Endothelial cell of umbilical vein (primary cell): ENCODE measurements at places on chromosomes 12 and 14.

- H3K4me3 ChIP-seq = no peak overlapping the region
- no peaks in the 10 kb centered on the region for H3K27me3 ChIP-seq
- DNase-seq = no peak
- H3K4me1 ChIP-seq = no peaks in the 10 kb centered on the region
- no peak overlapping the region for H3K27ac ChIP-seq
These were observed 145.9 kb downstream of the PDZRN4 start for GRCh38 chr12:41333974-41334373.

DNA sequence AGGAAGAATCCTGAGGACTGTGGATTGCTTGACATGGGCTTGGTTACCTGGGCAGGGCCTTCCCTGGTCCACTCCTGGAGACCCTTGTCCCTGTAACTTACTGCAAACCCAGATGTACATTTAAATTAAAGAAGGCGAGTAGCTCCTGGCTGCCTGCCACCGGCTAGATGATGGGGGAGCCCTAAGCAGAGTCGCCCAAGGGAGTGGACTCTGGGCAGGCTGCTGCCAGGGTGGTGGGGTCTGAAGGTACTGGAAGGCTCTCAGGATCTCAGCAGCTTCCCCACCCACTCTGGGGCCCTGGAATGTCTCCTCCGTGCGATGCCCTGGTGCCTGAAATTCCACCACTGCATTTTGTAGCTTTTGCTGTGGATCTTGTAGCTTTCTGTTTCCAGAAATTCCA, 74.7 kb downstream of the FBXL14 start:
- H3K4me1 ChIP-seq = no peaks in the 10 kb centered on the region
- no peaks in the 10 kb centered on the region for H3K36me3 ChIP-seq
- no peak overlapping the region for H3K27ac ChIP-seq
- H3K27me3 ChIP-seq = peaks cover 26% of the 10 kb centered on the region

GRCh38 chr14:68644101-68644500, 148.8 kb downstream of the ZFP36L1 start:
- no peak overlapping the region for H3K27ac ChIP-seq
- peaks cover under 1% of the 10 kb centered on the region for H3K4me1 ChIP-seq
- H3K4me3 ChIP-seq = no peak overlapping the region

DNA sequence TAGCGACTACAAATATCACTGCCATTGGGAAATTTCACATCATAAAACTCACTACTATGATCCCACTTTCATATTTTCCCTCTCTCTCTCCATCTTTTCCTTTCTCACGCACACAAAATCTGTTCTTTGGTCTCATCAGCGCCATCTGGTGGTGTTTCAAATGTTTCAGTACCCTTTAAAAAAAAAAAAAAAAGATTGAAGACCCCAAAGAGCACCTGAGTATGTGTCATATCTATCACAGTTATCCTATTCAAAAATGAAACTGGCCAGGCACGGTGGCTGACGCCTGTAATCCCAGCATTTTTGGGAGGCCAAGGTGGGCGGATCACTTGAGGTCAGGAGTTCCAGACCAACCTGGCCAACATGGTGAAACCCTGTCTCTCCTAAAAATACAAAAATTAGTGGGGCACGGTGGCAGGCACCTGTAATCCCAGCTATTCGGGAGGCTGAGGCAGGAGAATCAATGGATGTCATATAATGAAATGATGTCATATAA, 72.4 kb downstream of the TTC9 start:
- H3K4me3 ChIP-seq = no peak overlapping the region
- H3K36me3 ChIP-seq = no peaks in the 10 kb centered on the region
- DNase-seq = peak; percentile 67
- peaks cover 14% of the 10 kb centered on the region for H3K27me3 ChIP-seq
- no peaks in the 10 kb centered on the region for H3K4me1 ChIP-seq

DNA sequence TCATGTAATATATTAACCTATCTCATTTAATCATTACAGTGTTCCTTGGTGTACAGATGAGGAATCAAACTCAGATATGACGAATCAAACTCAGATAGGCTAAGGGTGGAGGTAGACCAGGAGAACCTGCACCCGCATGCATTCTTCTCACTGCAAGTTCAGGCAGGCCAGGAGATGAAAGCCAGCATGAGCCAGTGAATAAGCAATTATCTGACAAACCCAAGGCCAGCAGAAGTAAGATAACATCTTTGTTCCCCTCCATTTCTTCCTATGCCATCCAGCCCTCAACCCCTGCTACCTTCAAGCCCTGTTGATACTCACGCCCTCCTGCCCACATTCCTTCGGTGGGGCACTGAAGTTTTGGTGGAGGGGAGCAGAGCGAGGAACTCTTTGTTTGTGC, 152.2 kb downstream of the ETV6 start:
- DNase-seq = no peak
- H3K27ac ChIP-seq = no peak overlapping the region
- H3K4me3 ChIP-seq = no peak overlapping the region
- no peaks in the 10 kb centered on the region for H3K27me3 ChIP-seq

GRCh38 chr12:75955251-75955650, 76.3 kb downstream of the PHLDA1 start:
- no peak overlapping the region for H3K4me3 ChIP-seq
- H3K4me1 ChIP-seq = peaks cover 25% of the 10 kb centered on the region
- H3K27me3 ChIP-seq = no peaks in the 10 kb centered on the region
- no peak for DNase-seq
- H3K27ac ChIP-seq = no peak overlapping the region

DNA sequence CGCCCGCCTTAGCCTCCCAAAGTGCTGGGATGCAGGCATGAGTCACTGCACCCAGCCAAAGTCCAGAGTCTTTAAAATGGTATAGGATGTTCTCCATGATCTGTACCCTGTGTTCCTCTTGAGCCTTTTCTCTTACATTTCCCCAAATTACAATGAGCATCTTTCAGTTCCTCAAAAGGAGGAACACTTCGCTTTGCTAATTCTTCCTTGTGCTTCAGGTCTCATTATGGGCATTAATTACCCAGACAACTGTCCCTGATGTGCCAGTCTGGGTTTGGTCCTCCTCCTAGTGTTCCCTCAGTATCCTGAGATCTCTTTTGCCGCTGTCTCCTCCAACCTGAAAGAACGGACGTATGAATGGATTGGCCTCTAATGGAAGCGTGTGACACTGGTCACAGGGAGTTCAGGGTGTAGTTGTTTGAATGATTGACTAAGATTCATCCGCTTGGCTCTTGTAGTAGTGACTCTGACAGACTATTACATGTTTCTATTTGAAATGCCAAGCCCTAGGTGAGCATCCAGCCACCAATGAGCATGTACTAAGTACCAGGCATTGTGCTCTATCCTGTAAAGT, 8.2 kb downstream of the PRKCH start:
- peaks cover 6% of the 10 kb centered on the region for H3K36me3 ChIP-seq
- no peak overlapping the region for H3K4me3 ChIP-seq
- peaks cover 42% of the 10 kb centered on the region for H3K4me1 ChIP-seq
- H3K27ac ChIP-seq = no peak overlapping the region
- no peaks in the 10 kb centered on the region for H3K27me3 ChIP-seq

- peaks cover 13% of the 10 kb centered on the region for H3K4me1 ChIP-seq
- no peak overlapping the region for H3K4me3 ChIP-seq
- peaks cover 1% of the 10 kb centered on the region for H3K27me3 ChIP-seq
- no peak for DNase-seq
These were observed 28.7 kb downstream of the WNT5B start for GRCh38 chr12:1657688-1658087.

GRCh38 chr12:25424211-25424731, 128.8 kb downstream of the LMNTD1 start:
- no peaks in the 10 kb centered on the region for H3K36me3 ChIP-seq
- no peak for DNase-seq
- H3K27ac ChIP-seq = no peak overlapping the region
- no peaks in the 10 kb centered on the region for H3K27me3 ChIP-seq
- no peaks in the 10 kb centered on the region for H3K4me1 ChIP-seq
- no peak overlapping the region for H3K4me3 ChIP-seq

DNA sequence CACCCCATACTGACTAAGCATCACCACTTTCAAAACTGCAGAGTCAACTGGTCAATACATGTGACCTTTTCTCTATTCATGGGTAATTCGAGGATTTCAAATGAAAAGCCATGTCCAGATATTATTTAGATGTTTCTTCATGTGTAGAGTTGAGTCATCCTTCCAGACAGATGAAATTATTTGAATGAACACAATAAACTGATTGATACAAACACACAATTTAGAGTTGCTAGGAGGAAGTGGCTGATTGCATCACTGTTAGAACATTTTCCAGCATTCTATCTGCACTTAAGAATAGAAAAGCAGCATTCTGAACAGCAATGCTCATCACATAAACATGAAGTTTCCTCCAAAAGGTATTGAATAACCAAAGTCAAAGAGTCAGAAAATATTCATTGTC, 273.5 kb upstream of the SOX5 start:
- H3K4me3 ChIP-seq = no peak overlapping the region
- DNase-seq = peak; percentile 10
- no peaks in the 10 kb centered on the region for H3K36me3 ChIP-seq
- H3K27ac ChIP-seq = no peak overlapping the region
- H3K4me1 ChIP-seq = peaks cover 20% of the 10 kb centered on the region

GRCh38 chr12:65164774-65165173, 4.6 kb upstream of the LEMD3 start:
- no peaks in the 10 kb centered on the region for H3K27me3 ChIP-seq
- no peaks in the 10 kb centered on the region for H3K36me3 ChIP-seq
- no peak overlapping the region for H3K4me3 ChIP-seq
- H3K27ac ChIP-seq = no peak overlapping the region

DNA sequence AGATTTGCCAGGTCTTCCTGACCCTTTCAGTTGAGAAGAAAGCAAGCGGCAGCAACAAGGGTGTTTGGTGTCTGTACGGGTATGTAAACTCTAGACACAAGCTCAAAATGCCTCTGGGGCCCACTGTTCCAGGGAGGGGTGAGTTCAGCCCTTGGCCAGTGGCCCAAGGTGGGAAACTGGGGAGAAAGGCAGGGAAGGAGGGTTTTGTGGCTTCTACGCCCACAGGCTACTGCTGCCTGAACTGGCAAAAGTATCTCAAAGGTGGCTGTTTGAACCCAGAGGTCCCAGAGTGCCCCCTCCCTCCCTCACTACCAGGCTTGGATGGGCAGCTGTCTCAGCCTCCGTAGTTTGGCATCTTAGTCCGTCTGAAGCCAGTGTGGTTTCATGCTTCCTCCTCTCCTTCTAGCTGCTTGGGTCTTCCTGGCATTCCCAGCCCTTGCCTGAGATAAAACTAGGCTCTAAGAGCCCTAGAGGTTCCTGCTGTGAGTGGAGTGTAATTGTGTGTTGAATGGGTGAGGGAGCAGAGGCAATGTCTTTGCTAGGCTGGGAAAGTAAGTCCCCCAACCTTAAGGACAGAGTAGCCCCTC, 5.5 kb downstream of the HOXC5 start:
- no peak for DNase-seq
- H3K27me3 ChIP-seq = peaks cover 78% of the 10 kb centered on the region
- H3K4me1 ChIP-seq = no peaks in the 10 kb centered on the region
- H3K27ac ChIP-seq = no peak overlapping the region

GRCh38 chr12:64808110-64808509, 16.3 kb upstream of the TBC1D30 start:
- H3K36me3 ChIP-seq = no peaks in the 10 kb centered on the region
- H3K27ac ChIP-seq = no peak overlapping the region
- no peaks in the 10 kb centered on the region for H3K4me1 ChIP-seq

DNA sequence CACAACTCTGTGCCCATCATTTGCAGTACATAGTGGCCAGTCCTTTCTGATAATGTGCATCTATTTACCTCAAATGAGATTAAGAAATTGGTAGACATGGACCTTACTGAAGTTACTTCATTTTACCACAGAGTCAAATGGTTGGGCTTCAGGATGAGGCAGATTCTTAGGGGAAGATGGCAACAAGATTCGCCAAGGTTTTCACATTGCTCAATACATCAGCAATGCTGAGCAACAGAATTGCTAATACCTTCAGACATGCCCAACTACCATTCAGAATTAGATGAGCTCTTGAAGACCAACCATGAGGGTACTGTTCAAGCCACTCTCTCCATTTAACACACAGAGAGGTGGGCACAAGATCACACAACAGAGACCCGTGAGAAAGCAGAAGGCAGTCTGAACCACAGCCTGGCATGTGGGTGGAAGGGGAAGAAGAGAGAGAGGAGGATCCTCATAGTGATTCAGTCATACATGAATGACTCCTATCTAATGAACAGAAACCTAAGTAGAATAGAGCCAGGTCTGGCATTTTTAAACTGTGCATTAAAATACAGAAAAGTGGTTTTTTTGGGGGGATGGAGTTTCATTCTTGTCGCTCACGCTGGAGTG, 28.5 kb downstream of the CPM start:
- no peaks in the 10 kb centered on the region for H3K4me1 ChIP-seq
- no peak overlapping the region for H3K4me3 ChIP-seq
- no peak overlapping the region for H3K27ac ChIP-seq
- no peaks in the 10 kb centered on the region for H3K36me3 ChIP-seq
- DNase-seq = no peak

DNA sequence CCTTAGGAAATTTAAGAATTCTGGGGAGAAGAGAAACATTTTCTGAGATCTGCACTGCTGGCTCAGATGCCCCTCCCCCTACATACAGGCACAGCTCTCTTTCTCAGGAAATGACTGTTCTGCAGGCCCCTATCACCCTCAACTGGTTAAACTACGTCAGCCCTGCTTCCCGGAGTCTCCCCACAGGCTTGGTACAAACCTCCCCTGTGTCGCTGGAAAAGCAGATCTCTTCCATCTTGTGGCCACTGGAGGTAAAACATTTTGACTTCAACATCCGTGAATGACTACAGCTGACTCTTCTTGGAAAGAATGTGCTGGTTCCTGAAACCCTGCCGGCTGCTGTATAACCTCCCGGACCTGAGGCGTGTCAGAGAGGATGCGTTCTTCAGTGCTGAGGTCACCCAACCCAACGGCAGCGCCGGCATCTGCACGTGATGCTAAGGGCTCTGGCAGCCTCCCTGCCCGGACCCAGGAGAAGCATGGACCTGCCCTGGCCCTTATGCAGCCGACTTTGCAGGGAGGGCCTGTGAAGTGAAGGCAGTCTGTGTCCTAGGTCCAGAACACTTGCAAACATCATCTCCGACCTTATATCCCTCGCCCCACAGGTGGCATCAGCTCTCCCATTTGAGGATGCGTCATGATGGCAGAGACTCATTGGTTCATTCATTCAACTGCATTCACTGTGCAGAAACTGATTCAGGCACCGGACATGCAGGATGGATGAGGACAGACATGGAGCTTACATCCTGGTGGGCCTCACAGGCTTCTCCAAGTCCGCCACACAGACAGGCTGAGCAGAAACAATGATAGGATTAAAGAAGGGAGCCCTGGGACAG, 129.2 kb downstream of the GCH1 start:
- no peak overlapping the region for H3K4me3 ChIP-seq
- H3K36me3 ChIP-seq = peaks cover 25% of the 10 kb centered on the region
- peaks cover 28% of the 10 kb centered on the region for H3K4me1 ChIP-seq
- peak; percentile 99 for DNase-seq

- no peak overlapping the region for H3K27ac ChIP-seq
- H3K27me3 ChIP-seq = no peaks in the 10 kb centered on the region
- H3K4me1 ChIP-seq = peaks cover 12% of the 10 kb centered on the region
These were observed 39.3 kb upstream of the GSG1 start for GRCh38 chr12:13142747-13143146.
